NCI-H2081 treated with DMSO at 0.1 percent for 48 hours (cell line): ENCODE measurements at places on chromosomes 3 and 15.

DNA sequence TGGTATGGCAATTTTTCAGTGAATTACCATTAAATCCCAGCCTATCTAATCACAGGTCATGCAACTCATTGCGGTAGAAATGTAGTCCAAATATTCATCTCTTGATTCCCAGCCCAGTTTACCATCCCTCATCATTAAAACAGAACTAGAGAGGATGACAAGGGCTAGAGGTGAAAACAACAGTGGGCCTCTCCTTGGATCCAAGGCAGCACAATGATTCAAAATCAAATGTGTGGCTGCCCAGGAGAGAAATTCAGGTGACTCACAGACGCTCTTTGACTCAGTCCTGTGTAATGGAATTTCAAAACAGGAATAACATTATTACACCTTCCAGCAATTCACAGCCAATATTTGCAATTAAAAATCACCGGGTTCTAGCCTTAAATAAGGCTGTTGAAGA, 246.5 kb downstream of the TBL1XR1 start:
- DNase-seq: no peak

GRCh38 chr15:53862386-53862785, 102.9 kb upstream of the WDR72 start:
- DNase-seq: no peak

GRCh38 chr15:82122746-82123400, 77.1 kb upstream of the MEX3B start:
- DNase-seq: no peak

DNA sequence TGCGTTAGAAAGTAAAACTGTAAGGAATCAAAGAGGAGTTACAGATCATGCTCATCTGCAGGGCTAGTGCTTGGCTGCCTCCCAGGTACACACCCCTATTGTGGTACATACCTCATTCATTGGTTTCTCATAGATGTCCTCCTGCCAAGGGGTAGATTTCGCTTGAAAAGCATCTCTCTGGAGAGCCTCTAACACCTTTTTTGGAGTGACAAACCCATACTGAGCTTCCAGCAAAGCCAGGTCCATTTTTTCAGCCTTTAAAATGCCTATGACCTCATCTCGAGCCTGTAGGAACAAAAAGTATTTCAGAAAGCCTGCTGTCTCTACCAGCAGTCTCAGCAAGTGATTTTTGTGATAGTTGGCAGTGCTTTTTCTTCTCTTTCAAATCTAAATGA, 112.1 kb downstream of the CMSS1 start:
- DNase-seq: no peak

DNA sequence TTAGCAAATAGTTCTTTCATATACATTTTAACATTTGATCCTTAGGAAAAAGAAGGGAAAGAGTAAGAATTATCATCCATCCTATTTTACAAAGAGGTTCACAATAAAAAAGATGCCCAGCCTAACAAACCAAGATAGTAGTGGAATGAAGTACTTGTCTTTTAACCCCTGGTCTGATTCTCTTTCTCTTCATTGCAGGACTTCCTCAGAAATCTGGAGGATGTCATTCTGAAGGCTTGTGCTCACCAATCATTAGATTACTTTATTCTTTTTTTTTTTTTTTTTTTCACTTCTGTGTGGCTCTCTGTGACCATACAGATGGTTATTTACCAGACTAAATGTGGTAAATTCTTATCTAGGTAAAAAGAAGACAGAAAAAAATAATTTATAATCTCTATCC, 7.0 kb downstream of the HDGFL3 start:
- DNase-seq: no peak

DNA sequence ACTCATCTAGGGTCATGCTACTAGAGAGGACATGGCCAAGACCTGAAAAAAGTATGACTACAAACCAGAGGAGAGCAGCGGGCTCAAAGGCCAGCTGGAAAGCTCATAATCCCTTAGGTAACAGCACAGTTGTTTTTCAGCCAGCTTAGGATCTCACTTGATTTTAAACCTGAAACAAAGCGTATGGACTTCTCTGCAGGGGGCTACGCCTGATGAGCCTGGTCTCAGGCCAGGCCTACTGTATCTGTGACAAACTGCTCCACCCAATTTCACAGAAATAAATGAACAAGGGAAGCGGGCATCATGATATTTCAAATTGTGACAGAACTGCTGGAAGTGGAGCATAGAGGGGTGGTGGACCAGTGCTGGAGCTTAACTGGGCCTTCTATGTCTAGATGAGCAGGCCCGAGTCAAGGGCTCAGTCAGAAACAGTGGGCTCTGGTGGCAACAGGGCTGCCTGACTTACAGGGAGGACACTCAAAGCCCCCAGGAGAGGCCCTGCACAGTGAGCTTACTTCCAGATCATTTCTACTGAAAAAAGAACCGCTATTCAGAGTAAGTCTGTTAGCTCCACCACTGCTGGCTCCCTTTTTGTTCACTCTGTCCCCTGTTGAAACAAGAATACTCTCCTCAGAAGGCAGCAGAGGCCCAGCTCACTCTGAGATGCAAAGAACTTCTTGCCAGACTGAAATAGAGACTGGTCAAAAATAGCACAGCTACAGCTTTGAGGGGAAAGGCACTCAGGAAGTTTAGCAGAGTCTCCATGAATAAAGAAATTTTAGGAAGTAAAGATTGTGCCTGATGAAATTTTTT, 47.0 kb downstream of the LRIG1 start:
- DNase-seq: no peak

- DNase-seq: no peak
Observed at GRCh38 chr15:60898896-60899295, 330.2 kb downstream of the RORA start.

GRCh38 chr3:55955891-55956477, 468.9 kb upstream of the WNT5A start:
- DNase-seq: no peak

- DNase-seq: no peak
Observed at GRCh38 chr3:146170591-146170990, 9.6 kb upstream of the PLOD2 start.

DNA sequence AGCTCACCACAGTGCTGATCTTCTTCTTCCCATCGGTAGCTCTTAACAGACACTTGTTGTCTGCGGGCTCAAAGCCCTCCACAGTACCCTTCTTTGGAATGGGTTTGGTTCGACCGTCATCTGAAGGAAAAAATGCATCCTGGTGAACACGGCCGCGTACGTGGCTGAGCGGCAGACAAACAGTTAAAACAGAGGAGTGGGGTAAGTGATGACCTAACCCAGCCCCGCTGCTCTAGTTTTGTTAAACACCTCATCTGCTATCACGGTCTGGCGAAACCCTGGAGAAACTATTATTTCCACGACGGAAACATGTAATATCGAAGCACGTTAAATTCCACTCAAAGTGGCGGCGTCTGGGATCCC, 725 bp downstream of the SRP14 start:
- DNase-seq: no peak

DNA sequence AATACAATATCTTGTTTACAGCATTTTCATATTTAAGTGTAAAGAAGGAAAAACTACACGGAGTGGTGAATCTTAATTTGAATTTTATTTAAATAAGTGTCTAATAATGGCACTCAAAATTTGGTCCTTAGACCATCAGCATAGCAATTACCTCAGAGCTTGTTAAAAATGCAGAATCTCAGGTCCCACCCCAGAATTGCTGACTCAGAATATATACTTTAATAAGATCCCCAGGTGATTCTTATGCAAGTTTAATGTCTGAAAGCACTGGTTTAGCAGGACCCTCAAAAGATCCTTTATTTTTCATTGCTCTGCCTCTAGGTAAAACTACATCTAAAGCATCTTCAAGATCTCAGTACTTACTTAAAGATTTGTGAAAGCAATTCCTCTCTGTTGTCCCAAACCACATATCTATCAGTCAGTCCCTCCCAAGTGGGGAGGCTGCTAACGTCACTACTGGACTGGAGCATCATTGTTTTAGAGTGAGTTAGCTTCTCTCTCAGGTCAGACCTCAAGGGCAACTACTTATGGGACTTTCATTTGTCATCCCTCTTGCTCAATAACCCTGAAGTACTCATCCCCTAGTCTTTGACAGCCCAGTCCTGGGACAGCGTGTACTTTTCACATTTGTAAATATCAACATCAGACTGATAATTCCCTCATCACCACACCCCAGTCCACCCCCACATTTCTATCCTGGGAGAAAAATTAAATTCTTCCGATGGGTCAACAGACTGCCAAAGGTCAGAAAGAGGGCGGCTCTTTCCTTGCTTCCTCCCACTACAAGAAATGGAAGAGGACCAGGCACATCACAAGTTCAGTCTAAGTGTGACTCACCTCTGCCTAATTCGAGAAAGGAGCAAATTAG, 76.7 kb downstream of the CBLB start:
- DNase-seq: no peak

DNA sequence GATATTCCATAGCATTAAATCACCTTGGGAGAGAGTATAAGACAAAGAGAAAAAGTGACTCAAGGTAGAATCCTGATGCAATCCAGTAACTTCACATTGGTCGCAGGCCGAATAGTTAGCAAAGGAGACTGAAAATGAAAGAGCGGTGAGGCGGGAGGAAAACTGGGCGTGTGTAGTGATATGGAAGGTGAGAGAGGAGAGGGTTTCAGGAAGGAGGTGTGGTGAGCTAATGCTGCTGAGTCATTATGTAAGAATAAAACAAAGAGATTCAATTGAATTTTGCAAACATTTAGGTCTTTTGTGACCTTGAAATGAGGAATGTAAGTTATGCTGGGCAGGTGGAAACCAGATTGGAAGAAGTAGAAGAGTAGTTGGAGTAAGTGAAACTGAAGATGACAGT, 235.3 kb downstream of the C3orf38 start:
- DNase-seq: no peak

GRCh38 chr3:195897081-195897852, 11.1 kb downstream of the TNK2 start:
- DNase-seq: no peak

- DNase-seq: no peak
Observed at GRCh38 chr3:135871311-135871710, 94.2 kb upstream of the PPP2R3A start.

- DNase-seq: no peak
Observed at GRCh38 chr3:188139466-188139865, 14.5 kb upstream of the LPP start.

GRCh38 chr3:142886940-142887339, 1.9 kb downstream of the PCOLCE2 start:
- no peak for DNase-seq

DNA sequence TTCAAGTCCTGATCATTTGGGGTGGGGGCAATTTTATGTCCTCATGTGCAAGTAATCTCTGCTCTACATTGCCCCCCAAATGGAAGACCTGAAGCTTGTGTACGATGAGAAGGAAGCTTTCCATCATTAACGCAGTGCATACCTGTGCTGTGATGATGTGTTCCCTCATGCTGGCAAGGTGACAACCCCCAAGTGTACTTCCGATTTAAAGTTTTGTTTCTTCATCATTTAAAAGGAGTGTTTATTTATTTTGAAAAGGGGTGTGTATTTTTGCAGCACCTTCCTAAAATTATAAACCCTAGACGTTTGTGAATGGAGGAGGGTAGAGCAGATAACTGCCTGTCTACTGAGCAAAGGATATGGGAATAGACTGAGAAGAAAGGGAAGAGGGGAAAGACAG, 45.3 kb downstream of the C2CD4A start:
- DNase-seq: no peak

GRCh38 chr3:47961036-47961435, 55.2 kb downstream of the MAP4 start:
- no peak for DNase-seq

DNA sequence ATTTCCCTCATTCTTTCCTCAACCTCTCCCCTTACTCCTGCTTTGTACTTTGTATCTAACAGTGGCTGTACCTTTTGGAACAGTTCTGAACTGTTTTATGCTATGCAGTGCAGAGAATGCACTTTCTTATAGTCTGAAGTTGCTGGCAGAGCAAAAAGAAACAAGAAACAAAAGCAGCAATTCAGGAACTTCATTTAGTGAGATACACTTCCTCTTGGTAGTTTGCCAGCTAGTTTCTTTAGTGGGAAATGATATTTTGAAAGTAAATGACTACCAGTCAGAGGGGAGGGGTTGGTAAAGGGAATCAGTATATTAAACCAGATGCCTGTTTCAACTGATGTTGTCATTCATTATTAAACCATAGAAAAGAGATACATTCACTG, 55.0 kb upstream of the CHD2 start:
- DNase-seq: no peak

- DNase-seq: no peak
Observed at GRCh38 chr3:11768604-11769003, 78.1 kb downstream of the TAMM41 start.

- DNase-seq: peak; percentile 42
Observed at GRCh38 chr3:128794770-128795649, 69.0 kb downstream of the RAB7A start.

DNA sequence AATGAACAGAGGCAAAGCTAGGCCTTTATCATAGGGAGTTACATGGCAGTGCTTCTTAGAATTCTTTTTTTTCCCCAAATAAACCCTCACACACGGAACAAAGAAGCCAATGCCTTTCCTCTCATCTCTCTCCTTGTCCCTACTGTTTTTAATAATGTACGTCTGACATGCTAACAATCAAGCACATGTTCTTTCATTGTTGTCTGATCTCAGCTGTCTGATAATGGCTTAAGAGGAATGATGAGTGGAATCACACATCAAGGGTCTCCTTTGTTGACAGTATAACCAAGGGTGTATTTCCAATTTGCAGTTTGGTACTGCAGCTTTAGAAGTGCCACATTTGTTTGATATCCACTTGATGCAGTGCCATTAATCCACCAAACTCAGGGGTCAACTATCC, 34.8 kb upstream of the EPHA3 start:
- DNase-seq: no peak

DNA sequence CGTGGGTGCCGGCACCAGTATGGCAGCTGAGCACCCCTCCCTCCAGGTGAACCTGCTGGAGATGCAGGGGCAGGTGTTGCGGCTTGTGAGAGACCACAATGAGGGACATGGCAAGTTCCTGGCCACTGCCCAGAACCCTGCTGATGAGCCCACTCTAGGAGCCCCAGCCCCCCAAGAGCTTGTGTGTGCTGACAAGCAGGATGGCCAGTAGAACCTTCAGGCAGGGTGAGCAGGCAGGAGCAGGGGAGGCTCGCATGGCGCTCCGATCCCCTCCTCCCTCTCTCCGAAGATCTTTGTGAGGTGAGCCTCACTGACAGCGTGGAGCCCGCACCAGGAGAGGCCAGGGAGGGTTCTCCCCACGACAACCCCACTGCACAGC, 29.8 kb downstream of the NGRN start:
- DNase-seq: no peak
